Subcutaneous adipose tissue (tissue), 4 donors: ENCODE measurements at places on chromosomes 12 and 14. TPM values are rescaled to one million over a fixed set of nuclear protein-coding genes. Genes with fewer than 3 reads are reported as not detected.

SRGAP1 gene
- total RNA-seq: 25.0 TPM

RERG gene
- total RNA-seq: 42.4 TPM

RNASE7 gene
- not detected for total RNA-seq

ART4 gene
- 0.33 TPM for total RNA-seq

AQP6 gene
- total RNA-seq: not detected

SLC16A7 gene
- total RNA-seq: 66.1 TPM

LRP1-AS gene
- not detected for total RNA-seq

FOXA1 gene
- total RNA-seq: not detected

ETFBKMT gene
- total RNA-seq: 5.7 TPM

CD4 gene
- total RNA-seq: 65.4 TPM

TAS2R9 gene
- not detected for total RNA-seq

SSPN gene
- 13.9 TPM for total RNA-seq

CLECL1 gene
- 1.3 TPM for total RNA-seq

TBC1D30 gene
- 7.3 TPM for total RNA-seq

PPP2R5C gene
- total RNA-seq: 98.9 TPM

PLBD2 gene
- total RNA-seq: 57.1 TPM

C1R gene
- 273 TPM for total RNA-seq

LRCOL1 gene
- not detected for total RNA-seq

MYF6 gene
- not detected for total RNA-seq

CD163L1 gene
- total RNA-seq: 8.2 TPM

AKAP5 gene
- total RNA-seq: 1.4 TPM

ACIN1 gene
- 124 TPM for total RNA-seq

GPR84 gene
- total RNA-seq: 1.1 TPM

KRT71 gene
- not detected for total RNA-seq
